Germinal center (tissue), 1 donor: ENCODE measurements at places on chromosomes 1 and 21.

DNA sequence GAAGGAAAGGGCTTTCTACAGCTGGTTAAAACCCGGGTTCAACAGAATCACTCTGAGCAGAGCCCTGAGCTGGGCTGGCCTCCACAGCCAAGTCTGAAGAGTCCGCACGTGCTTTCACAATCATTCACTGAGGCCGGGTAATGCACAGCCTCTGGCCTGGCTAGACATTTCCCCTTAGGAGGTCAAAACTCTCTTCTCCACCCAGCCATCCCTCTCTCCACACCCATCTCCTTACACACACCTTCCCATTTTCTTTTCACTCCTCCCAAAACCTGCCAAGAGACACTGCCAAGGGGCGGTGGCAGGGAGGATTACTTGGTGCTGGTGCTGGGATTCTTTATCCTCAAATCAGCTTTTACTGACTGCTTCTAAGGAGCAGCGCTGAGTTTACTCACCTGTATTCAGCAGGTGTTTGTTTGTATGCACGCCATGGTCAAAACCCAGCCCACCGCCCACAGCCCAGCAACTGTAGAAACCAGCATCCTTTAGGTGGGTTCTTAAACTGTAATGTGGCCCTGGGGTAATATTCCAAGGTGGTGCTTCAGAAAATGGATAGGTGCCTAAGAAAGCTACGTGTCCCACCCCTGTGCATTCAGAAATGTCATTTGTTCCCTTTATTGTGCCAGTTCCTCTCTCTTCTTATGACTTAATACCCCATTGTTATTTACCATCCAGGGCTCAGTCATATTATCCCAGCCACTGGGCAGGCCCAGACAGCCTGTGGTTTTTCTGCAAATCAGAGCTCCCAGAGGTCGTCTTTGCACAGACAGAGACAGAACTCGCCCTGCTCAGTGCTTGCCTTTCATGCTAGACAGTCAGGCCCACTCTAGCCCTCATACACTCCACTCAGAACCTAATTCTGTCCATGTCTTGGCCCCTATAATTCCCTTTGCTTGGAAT lies 80.2 kb downstream of the ADSS2 start:
- no peak for DNase-seq

- no peak for DNase-seq
Measured at GRCh38 chr1:192559115-192560006, 16.2 kb upstream of the RGS1 start.

GRCh38 chr1:227768640-227769039 lies 33.4 kb downstream of the SNAP47 start:
- DNase-seq: no peak

DNA sequence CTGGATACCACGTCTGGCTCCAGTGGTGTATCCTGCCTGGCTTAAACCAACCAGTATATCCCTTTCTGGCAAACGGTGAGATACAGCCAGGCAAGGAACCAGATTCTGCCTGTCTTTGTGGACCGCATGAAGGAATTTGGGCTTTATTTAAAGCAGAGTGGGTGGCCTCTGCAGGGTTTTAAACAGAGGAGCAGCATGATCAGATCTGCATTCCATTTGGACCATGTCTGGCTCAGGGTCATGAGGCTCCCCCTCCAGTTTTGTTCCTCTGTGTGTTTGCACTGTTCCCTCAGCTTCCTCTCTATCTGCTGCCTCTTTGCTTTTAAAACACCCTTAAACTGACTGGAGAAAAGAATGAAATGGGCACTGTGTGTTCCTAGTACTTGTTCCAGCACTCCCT lies 195.0 kb downstream of the GIPC2 start:
- DNase-seq: no peak

- DNase-seq: peak; percentile 82
Measured at GRCh38 chr21:44949779-44950198, 10.0 kb downstream of the SLX9 start.

GRCh38 chr1:110489973-110490542 lies 28.9 kb downstream of the KCNA10 start:
- DNase-seq: no peak

DNA sequence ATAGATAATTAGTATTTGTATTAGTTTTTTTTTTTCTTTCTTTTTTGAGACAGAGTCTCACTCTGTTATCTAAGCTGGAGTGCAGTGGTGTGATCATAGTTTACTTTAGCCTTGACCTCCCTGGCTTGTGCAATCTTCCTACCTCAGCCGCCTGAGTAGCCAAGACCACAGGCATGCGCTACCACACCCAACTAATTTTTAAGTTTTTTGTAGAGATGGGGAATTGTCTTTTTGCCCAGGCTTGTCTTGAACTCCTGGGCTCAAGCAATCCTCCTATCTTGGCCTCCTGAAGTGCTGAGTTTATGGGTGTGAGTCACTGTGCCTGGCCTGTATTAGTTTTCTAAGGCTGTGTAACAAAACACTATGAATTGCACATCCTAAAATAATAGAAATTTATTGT lies 58.3 kb downstream of the MSH4 start:
- DNase-seq: no peak

DNA sequence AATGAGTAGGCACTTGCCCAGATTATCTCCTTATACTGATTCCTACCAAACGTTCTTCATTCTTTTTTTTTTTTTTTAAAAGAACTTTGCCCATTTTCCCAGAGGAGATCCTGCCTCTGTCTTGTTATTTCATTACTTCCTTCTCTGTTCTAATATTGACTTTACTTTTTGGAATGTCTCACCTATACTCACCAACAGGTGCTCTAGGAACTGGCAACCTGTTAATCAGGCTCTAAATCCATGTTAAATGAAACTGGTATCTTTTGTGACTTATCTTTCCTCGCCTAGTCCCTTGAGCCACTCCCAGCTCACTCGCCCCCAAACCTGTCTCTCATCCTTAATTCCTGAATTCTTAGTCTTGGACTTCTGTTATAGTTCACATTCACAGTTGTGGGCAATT lies 1.2 kb upstream of the CRCT1 start:
- no peak for DNase-seq

- no peak for DNase-seq
Measured at GRCh38 chr1:160614410-160614809, 32.4 kb downstream of the SLAMF1 start.

- DNase-seq: no peak
Measured at GRCh38 chr1:244010191-244010590, 40.9 kb upstream of the ZBTB18 start.

GRCh38 chr1:103125219-103125618 lies 16.9 kb upstream of the COL11A1 start:
- no peak for DNase-seq

DNA sequence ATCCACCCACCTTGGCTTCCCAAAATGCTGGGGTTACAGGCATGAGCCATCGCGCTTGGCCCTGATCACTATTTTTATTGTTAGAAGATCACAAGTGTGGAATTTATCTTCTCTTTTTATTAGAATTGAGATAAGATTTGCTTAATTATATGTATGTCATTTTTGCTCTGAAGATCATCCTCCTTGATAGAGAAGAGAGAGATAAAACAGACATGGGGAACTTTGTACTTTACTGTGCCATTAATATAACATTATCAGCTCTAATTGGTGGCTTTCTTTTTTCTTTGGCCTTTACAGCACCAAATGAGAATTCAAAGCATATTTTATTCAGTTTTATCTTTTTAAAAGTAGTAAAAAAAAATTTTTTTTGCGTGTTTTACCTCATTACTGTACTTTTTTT lies 46.8 kb downstream of the SCP2 start:
- DNase-seq: no peak

- no peak for DNase-seq
Measured at GRCh38 chr1:12565094-12565965, 52.7 kb downstream of the DHRS3 start.

DNA sequence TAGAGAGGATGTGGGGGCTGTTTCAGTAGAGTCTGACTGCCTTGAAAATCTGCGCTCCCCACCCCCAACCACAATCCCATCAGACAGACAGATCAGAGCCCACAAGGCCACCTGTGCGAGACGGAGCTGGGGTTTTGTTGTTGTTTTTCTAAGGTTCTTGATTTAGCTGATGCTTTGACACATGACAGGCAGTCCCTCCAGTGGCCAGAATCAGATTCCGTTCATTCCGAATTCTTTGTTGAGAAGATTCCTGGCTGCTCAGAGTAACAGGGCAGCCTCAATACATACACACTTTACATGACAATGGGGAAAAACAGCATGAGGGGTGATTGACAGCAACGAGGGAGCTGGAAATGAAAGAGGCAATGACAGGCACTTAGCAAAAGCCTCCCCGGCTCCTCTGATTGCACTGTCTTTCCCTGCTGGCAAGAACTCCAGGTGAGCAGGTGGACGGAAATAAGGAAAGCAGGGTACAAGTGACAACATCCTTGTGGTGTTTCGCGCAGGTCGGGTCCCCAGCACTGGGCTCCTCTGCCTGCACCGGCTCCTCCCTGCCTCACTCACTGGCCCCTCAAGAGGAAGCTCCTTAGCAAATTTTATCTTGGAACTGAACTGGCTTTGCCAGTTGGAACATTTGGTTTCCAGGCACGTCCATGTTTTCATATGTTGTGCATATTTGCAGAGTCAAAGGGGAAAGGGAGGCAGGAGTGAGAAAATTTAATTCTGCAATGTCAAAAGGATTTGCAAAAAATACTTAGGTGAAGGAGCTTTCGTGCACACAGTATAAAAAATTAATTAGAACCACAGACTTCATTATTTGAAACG lies 148.7 kb downstream of the PGBD5 start:
- DNase-seq: no peak

DNA sequence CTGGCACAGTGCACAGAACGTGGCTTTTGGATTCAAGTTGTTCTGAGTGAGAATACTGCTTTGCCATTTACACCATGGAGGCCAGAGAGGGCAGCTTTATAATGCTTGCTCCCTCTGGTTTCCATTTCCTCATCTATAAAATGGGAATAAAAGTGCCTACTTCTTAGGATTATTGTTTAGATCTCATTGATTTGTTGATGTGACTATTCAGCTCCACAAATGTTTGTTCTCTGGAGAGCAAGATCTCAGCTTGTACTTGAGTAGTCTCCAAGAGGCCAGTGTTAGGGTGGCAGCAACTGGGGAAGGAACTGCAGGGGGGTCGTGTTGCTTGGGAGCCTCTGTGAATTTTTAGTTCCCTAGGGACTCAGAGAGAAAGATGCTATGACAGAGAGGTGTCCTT lies 55.2 kb downstream of the YARS1 start:
- no peak for DNase-seq

DNA sequence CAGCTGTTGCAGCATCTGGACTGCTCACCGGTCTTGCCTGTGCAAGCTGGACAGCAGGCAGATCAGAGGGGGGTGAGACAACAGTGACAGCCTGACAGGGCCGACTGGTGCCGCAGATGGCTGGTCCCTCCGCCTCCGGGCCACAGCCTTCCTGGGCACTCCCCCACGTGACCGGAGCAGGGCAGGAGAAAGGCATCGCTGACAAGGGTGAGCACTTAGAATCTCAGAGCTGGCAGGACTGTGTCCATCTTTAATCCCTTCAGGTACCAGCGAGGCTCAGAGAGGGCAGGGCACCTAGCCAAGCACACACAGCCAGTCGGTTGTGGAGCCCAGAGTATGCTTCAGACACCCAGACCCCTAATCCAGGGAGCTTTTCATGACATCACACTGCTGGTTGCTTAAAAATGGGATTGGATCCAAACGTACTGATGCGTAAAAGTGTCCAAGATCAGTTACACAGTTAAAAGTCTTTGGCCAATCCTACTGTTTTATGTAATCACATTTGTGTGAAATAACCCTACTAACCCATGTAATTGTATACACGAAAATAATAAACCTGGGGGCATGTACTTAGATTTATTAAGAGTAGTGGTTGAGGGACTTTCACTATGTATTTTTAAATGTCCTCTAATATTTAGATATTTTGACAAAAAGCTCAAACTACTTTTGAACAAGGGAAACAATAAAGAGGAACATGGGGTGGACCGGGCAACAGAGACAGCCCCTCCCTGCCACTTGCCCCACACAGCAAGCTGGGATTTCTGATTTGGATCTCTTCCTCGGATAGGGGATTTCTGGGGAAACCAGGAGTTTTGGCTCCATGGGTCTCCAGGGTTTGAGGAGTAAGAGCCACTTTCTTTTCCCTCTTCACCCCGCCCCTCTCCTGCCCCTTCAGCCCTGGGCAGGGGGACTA lies 758 bp upstream of the CNTN2 start:
- no peak for DNase-seq

GRCh38 chr1:160419150-160419837 lies 18.9 kb downstream of the VANGL2 start:
- DNase-seq: no peak

DNA sequence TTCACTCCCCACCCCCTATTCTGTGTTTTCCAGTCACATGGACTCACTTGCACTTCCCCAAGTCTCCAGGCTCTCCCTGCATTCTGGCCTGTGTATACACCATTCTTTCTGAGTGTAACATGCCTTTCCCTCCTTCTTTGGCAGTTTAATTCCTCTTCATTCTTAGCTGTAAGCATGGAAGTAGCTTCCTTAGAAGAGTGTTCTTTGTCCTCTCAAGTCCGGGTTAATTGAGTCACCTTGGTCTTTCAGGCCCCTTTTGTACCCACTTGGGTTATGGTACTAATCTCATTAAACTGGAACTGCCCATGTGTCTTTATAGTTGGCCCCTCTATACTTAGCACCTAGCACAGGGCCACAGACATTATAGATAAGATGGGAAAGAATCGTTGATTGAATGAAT lies 525.3 kb upstream of the ADGRL4 start:
- DNase-seq: no peak

DNA sequence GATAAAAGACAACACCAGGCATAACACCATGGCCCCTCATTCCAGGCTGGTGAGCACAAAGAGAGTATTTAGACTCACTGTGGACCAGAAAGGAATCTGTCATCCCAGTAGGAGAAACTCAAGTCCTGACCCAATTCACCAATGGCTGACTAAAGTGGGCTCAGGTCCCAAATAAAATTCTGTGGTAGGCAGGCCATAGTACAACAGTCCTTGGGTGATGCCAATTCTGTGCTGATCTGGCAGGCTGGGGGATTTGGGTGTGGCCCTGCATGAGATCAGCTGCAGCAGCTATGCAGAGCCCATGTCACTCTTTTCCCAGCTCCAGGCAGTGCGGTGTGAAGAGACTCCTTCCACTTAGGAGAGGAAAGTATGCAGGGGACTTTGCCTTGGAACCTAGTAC lies 245.1 kb downstream of the LBR start:
- no peak for DNase-seq

DNA sequence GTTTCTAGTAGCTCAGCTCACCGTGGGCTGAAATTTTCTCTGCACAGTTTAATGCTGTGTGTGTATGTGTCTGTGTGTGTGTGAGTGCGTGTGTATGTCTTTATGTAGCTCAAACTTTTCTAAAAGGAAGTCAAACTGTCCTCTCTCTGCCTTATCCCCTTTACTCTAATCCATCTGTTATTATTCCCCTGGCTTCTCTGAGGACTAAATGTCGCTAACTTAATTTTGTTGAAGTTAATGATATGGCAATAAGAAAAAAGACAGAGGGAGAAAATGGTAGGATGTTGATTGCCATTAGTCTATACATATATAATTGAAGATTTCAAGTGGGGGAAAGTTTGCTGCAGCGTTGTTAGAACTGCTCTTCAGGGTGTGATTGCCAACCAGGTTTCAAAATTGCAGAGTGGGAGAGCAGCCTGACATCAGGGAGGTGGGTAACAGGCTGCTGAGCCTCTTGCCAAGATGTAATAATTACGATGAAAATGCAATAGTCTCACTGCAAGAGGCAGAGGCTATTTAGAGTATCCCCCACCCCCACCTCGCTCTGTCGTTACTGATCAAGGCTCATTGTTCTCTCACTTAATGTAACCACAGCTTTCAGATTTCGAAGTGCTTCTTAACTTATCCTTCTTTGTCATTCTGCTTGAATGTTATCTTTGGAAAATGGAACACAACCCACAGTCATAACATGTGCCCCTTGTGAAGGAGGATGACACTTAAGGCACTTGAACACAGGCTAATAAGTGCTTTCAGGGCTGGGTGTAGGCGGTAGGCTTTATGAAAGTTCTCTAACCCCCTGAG lies 559.0 kb upstream of the PLXNA2 start:
- DNase-seq: no peak

GRCh38 chr21:39564200-39564599 lies 48.5 kb upstream of the B3GALT5 start:
- DNase-seq: no peak
